Mesothelial cell of epicardium (in vitro differentiated cells): ENCODE measurements at places on chromosomes 12 and 14. TPM values are rescaled to one million over a fixed set of nuclear protein-coding genes. Genes with fewer than 3 reads are reported as not detected.

DNA sequence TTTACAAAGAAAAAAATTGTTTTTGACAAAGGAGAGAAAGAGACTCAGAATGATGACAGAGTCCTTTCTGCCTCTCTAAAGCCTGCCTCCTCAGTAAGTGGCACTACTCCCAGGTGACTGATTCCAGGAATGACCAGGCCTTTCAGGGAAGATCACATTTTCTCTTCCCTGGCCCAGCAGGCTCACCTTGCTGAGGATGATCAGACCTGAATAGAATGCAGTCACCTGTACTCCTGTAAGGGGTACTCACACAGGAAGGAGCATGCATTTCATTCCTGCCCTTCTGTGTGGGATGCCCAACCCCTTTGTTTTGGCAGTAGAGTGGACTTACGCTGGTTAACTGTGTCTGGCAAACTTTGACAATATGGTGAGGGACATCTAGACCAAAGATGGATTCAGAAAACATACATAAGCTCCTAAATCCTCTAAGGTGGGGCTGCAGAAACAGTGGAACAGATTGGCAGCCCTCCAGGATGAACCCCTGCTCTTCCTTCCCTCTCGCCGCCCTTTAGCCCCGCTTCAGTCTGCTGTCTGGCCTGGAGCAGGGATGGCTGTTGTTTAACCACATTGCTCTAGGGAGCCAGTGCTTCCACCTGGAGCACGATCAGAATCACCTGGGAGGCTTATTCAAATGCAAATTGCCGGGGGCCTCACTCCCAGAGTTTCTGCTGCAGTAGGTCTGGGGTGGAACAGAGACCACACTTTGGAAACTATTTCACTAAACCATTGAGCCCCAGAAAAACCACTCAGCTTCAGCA lies 29.8 kb downstream of the ERG28 start:
- peaks cover 2% of the 10 kb centered on the region for H3K4me1 ChIP-seq
- no peaks in the 10 kb centered on the region for H3K27me3 ChIP-seq
- DNase-seq = no peak
- H3K4me3 ChIP-seq = no peak overlapping the region

Gene EPYC
- not detected in 3 replicates for total RNA-seq

Gene NEUROD4
- not detected in 3 replicates for total RNA-seq

- peaks cover 11% of the 10 kb centered on the region for H3K36me3 ChIP-seq
- peak within 1 kb of the TSS; percentile 93 for H3K4me3 ChIP-seq
- no peaks in the 10 kb centered on the region for H3K27me3 ChIP-seq
- peak; percentile 89 for DNase-seq
Observed at GRCh38 chr12:56152132-56152755, at the start of gene MYL6B. TSS of gene MYL6B (plus strand) at chr12:56152587. CDS start at chr12:56153919, 1,332 bp downstream.

DNA sequence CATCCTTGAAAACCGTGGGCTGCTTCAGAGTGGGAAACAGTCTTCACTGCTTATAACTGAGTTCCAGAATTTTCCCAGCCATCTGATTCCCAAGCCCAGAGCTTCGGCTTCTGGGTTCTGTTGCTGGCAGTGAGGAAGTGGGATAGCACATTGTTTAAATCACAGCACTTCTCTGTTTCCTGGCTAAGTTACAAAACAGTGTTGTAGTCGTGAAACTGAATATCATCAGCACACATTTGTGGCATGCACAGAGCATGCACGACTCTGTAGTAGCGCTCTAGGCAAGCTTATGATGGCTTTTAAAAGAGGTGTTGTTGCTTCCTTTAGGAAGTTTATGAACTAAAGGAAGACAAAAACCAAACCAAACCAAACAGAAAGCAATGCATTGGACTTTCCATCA lies 1005.5 kb downstream of the NRXN3 start:
- no peaks in the 10 kb centered on the region for H3K4me1 ChIP-seq
- no peaks in the 10 kb centered on the region for H3K36me3 ChIP-seq
- DNase-seq = no peak
- no peak overlapping the region for H3K4me3 ChIP-seq
- H3K27me3 ChIP-seq = peaks cover 48% of the 10 kb centered on the region

- H3K4me3 ChIP-seq = no peak overlapping the region
- no peak for DNase-seq
- no peaks in the 10 kb centered on the region for H3K27me3 ChIP-seq
Observed at GRCh38 chr14:105943973-105944602, 417.7 kb downstream of the TMEM121 start.

- no peaks in the 10 kb centered on the region for H3K4me1 ChIP-seq
- H3K27ac ChIP-seq = no peak overlapping the region
- H3K36me3 ChIP-seq = no peaks in the 10 kb centered on the region
Observed at GRCh38 chr12:133264173-133264572, 28.5 kb upstream of the ANHX start.
